ENCODE measurements at places on chromosomes 6 and 20.
A peak's percentile ranks its signal among the peaks of the same experiment; 100 is the strongest.

DNA sequence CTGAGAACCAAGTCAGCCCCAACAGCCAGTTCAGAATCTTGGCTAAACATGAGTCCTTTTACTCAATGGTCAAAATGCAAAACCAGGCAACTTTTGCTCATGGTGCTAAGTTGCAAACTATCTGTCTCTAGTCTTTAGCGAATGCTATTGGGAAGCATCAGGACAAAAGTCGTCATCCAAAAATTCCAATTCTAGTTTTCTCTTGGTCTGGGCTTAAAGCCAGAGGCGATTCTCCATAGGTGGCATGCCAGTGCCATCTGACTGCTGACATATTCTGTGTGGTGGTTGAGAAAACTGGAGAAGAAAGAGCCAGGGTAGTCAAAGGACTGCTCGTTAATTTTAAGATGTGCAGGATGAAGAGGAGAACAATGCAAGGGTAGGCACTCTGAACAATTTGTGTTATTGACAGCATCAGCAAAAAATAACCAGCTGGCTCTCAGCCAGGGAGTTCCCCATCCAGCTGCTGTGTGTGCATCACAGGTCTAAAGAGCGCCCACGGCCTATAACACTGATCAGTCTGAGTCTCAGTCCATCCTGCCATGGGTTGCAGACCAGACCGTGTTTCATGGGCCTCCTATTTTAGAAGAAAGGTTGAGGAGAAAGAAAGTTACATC, 313.6 kb downstream of the ALDH8A1 start:
- no peak for DNase-seq

- no peak for DNase-seq
Measured at GRCh38 chr20:45229264-45230056, 8.3 kb downstream of the SEMG2 start.

- no peak for DNase-seq
Measured at GRCh38 chr20:36820928-36821327, 47.4 kb upstream of the DSN1 start.

GRCh38 chr6:114638341-114638740, 295.5 kb upstream of the HS3ST5 start:
- DNase-seq: peak; percentile 20

GRCh38 chr6:35583893-35584688, 71.4 kb upstream of the TULP1 start:
- DNase-seq: peak; percentile 75

Data from fibroblast of upper back skin (primary cell).